ENCODE measurements at places on chromosomes 5 and 9.

- no peak for DNase-seq
These were observed 42.9 kb downstream of the FOXI1 start for GRCh38 chr5:170148430-170149205.

DNA sequence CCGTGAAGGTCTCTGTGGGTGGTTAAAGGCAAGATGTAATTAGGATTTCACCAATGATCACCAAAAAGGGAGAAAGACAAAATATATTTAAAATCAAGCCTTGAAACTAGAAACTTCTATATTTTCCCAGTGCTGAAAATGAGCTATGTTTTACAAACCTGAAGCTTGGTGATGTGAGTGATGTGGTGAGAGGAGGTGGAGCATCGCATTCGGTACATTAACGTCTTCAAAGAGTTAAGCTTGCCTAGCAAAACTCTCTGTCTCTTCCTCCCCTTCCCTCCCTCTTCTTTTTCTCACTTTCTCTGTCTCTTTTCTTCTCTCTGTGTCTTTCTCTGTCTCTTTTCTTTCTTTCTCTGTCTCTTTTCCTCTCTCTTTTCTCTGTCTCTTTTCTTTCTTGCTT, 347.3 kb upstream of the IRX2 start:
- no peak for DNase-seq

GRCh38 chr5:159412284-159413046, 82.2 kb upstream of the IL12B start:
- no peak for DNase-seq

DNA sequence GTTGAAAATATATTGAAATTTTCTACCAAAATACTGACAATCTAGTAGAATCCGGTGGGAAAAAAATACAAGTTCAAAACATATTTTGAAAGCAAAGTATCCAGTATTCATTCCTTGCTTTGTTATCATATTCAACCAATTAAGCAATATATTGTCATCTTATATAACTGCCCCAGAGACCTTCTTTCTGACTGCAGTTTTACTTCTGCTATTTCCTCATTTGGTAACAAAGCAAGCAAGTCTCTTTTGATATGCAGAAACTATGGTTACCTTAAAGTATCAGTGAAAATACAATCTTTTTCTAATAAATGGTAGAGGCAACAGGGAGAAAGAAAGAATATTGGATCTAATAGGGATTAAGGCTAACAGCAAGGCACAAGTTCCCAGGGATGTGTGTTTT, 663.7 kb upstream of the MEF2C start:
- DNase-seq, result no peak

- no peak for DNase-seq
These were observed 72.5 kb upstream of the DAB2 start for GRCh38 chr5:39497322-39497721.

GRCh38 chr5:180084638-180085561, 13.3 kb upstream of the RNF130 start:
- no peak for DNase-seq

DNA sequence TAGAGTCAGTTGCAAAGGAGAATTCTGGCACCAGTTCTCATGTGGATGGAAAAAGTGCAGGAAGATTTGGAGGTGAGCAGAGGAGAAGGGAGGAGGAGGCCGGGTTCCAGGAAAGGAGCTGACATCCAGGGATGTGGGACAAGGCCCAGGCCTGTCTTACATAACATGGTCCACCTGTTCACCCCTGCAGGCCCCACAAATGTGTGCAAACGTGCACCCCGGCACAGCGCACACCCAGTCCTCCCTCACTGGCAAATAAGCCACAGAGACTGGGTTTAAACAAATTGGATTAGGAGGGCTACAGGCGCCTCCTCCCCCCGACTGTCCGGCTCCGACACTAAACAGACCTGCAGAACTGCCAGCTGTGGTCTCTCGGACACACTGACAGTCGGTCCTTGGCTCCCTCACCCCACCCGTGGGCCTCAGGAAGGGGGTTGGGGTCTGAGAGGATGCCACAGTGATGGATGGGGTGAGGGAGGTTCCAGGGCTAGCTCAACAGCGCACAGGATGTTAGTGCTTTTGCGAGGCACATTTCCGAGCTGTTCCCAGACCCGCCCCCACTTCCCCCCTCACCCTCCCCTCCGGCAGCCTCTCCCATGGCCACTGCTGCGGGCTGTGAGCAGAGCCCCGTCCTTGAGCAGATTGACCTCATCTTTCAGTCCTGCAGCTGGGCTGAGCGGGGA, 43.4 kb upstream of the IL17B start:
- DNase-seq, result no peak

GRCh38 chr5:55160493-55161209, 680 bp downstream of the GPX8 start:
- DNase-seq, result peak; percentile 94

- DNase-seq, result no peak
These were observed 1412.1 kb downstream of the EFNA5 start for GRCh38 chr5:106258591-106259125.

- no peak for DNase-seq
These were observed at the start of gene HSDL2 for GRCh38 chr9:112380102-112380824. Gene HSDL2, plus strand, starts transcription at chr9:112380108. Its CDS starts 56 bp downstream, at chr9:112380164.

- DNase-seq, result no peak
These were observed 664 bp upstream of the RAB3C start for GRCh38 chr5:58582019-58582802.

GRCh38 chr5:71923755-71924154, 183.5 kb upstream of the MAP1B start:
- no peak for DNase-seq

- no peak for DNase-seq
These were observed 8.1 kb downstream of the IL12B start for GRCh38 chr5:159322180-159322579.

GRCh38 chr9:86642721-86643120, 288.5 kb upstream of the TUT7 start:
- DNase-seq, result no peak

DNA sequence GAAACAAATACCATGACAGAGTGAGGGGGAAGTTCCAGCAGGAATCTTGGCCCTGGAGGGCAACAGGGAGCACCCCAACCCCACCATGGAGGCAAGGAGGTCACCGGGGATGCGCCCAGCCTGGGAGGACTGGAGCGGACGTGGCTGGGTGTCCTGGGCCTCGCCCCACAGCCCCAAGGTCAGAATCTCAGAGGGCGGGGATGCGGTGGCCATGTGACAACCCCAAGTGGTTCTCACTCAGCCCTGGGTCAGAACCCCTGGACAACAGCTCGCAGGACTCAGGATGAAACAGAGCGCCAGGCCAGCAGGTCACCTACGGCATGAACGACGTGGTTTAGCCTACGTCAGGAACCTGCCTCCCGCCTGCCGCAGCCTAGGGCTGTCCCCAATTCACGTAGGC, 64.0 kb upstream of the ZNF354A start:
- no peak for DNase-seq

- peak; percentile 95 for DNase-seq
These were observed 66.8 kb upstream of the IL17B start for GRCh38 chr5:149445739-149446369.

GRCh38 chr9:70000469-70000868, 43.2 kb upstream of the MAMDC2 start:
- no peak for DNase-seq

GRCh38 chr5:54799645-54800044, 185.7 kb downstream of the ESM1 start:
- no peak for DNase-seq

DNA sequence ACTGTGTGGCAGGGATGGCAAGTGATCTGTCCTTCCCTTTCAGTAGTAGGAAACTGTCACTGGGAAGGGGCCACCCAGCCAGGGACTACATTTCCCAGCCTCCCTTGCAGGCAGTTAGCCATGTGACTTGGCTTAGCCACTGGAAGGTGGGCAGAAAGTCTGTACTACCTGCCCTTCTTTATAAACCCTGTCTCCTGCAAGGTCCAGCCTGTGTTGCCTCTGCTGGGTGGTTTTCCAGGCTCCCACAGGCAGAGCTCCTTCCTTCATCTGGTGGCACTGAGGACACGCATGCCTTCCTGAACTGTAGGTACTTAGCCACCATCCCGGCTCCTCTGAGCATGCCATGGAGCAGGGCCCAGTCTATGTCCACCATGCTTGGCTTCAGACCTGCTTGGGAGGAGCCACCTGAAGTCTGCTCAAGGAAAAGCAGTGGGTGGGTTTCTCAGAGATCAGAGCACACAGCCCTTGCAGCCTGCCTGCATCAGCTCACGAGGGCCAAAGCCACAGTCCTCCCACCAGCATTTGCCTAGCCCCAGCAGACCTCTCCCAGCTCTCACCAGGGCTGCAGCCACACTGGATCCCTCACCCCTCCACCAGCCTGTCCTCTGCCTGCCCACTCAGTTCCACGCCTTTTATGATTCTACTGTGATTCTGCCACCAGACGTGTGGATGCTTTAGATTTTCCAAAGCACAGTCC, 16.7 kb upstream of the SLC25A51 start:
- DNase-seq, result no peak

DNA sequence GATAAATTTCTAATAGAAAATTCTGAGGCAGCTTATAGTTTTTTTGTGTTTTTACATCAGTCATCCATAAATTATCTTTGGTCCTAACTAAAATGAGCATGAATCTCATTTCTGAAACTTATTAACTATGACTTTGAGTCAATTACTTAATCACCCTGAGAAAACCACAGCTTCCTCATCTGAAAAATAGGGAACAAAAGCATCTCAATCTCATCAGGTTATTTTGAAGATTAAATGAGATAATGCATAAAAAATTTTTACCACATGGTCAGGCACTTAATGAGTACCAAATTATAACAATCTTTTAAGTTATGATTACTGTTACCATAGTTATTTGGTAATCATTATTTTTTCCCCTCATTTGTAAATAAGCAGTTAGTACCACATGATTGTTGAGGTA, 279.1 kb downstream of the MAST4 start:
- DNase-seq, result no peak

GRCh38 chr5:149282966-149283332, 11.3 kb downstream of the AFAP1L1 start:
- DNase-seq, result no peak

Measured in fibroblast of skin of left biceps (primary cell).